ELR (cell line): ENCODE measurements at places on chromosomes 4 and X.
A peak's percentile ranks its signal among the peaks of the same experiment; 100 is the strongest.

- peak; percentile 60 for DNase-seq
Observed at GRCh38 chrX:24025741-24026403, 1.1 kb downstream of the KLHL15 start.

DNA sequence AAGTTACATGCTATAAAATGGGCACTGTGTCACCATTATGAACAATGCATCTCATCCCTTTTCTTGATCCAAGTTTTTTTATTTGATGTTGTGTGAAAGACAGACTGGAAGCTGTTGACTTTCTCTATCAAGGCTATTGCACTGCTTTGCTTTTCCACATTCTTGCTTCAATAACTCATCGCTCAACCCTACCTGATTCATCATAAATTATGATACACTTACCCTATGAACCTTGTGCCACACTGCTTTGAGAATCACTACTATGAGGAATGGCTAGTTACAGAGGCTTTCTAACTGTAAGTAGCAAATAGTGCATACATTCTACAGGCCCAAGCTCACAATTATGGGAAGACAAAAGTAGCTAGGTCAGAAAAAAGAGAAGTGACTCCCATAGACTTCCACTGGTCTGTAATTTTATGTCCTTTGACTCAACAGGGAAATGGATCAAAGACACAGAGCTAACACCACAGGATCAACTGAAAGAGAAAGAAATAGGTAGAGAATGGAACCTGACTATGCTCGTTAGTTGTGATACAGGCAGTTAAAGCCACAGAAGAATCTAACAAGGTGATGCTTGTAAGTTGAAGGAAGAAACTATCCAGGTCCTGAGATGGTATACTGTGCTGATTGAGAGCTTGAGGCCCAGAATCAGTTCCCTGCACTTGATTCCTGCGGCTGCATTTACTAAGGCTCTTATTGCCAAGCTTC lies 163.5 kb downstream of the PPP3CA start:
- peak; percentile 68 for DNase-seq

GRCh38 chr4:69818060-69818639 lies 41.8 kb downstream of the SULT1E1 start:
- DNase-seq, result no peak

- peak; percentile 8 for DNase-seq
Observed at GRCh38 chr4:157076578-157076947, 613 bp downstream of the GLRB start.

- DNase-seq, result peak; percentile 58
Observed at GRCh38 chrX:12956704-12957534, 18.0 kb upstream of the TMSB4X start.

DNA sequence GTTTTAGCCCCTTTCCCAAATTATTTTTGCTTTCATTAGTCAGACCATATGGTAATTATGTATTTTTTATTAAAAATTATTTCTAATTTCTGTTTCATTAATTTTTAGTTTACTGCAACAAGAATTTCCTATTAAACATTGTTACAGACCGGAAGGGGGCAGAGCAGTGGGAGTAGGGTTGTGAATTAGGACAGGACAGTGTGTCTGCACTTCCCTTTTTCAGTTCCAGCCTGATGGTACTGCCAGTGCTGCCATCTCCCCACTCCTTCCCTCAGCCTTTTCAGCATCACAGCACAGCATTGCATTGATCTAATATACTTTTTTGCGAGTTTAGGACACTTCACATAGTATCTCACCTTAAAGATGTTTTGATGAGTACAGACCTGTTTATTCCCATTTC lies 76.5 kb downstream of the STIM2 start:
- DNase-seq, result no peak
